ENCODE measurements at places on chromosomes 11 and 22.

DNA sequence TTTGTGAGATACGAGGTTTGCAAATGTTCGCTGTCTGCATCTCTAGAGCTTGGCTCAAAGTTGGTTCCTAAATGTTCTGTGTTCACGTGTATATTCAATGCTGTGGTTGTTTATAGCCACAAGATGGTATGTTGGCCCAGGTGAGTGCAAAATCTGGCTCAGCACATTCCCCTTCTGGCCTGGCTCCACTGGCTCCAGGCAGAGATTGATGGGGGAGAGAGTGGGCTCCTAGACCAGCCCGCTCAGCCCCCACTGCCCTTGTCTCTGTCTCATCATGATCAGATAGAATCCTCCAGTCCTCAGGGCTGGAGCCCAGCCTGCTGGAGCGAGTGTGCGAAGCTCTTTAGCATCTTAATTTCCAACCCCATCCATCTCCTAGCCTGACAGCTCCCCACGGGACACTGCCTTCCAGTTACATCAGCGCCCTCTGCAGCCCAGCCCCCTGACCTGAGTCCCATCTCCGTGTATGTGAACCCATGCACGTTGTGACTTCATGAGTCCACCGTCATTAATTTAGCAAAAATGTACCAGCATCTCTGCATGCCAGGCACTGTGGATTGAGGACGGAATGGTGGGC lies 2.0 kb downstream of the P2RX3 start:
- DNase-seq, result no peak

- DNase-seq, result no peak
These were observed 229.9 kb upstream of the ANO5 start for GRCh38 chr11:21963013-21963412.

GRCh38 chr11:92461447-92461846 lies 236.8 kb downstream of the FAT3 start:
- DNase-seq, result no peak

DNA sequence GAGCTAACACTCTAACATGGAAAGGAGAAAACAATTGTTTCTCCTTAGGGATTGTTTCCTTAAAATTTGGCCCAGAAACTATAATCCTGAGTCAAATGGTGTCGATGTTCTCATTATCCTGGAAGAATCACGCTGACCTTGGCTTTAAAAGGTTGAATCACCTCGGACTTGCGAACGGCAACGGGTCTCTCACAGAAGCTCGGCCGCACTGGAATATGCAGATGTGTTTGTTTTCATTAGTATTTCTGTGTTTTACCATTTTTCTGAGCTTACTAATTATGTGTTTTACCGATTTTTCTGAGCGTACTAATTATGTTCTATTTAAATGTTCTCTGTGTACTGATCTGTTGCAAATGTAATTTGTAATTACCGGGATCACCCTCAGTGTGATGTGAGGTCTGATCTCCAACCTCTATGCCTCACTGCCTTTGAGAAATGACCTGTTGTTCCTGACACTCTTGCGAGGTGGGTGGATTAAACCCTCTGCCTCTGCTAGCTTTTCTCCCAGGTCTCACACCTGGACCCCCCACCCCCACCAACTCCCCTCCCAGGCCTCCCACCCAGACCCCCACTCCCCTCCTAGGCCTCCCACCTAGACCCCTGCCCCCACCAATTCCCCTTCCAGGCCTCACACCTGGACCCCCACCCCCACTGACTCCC lies 38.3 kb upstream of the BRSK2 start:
- no peak for DNase-seq

DNA sequence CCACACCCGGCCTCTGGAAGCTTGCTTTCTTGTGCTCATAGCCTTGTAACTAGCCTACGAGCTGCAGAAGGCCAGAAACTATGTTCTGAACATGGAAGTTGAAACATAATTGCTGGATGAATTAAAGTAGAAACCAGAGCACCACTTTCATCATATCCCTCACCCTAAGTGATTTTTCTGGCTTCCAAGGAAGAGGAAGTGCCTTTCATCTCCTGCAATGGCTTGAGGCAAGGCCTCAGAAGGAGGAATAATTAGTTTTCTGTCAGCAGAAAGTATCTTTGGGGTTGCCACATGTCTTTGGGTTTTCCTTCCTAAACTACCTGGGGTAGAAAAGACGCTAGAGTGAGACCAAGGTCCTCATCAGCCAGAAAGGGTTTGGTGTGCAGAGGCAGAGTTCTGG lies 14.5 kb downstream of the RPL27A start:
- DNase-seq, result no peak

- no peak for DNase-seq
These were observed 414 bp downstream of the JOSD1 start for GRCh38 chr22:38700270-38700788.

DNA sequence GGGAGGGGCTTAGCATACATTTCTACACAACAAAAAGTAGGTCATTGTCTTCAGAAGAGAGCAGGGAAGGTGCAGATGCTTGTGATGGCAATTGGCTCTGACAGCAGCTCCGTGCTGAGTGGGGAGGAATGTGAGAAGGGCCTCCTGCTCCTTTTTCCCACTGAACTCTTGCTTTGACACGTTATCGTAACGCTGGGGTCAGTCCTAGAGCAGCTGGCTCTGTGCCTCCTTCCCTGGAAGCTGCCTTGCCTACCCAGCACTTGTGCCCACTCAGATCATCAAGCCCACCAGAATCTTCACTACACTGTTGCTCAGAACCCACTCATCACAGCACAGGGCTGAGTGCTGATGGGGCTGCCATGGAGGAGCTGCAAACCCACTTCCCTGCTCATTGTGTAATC lies 14.9 kb upstream of the NAV2 start:
- no peak for DNase-seq

GRCh38 chr22:21759093-21759492 lies 23.5 kb upstream of the YPEL1 start:
- no peak for DNase-seq

- DNase-seq, result no peak
These were observed 166.2 kb downstream of the OPCML start for GRCh38 chr11:133366147-133366546.

DNA sequence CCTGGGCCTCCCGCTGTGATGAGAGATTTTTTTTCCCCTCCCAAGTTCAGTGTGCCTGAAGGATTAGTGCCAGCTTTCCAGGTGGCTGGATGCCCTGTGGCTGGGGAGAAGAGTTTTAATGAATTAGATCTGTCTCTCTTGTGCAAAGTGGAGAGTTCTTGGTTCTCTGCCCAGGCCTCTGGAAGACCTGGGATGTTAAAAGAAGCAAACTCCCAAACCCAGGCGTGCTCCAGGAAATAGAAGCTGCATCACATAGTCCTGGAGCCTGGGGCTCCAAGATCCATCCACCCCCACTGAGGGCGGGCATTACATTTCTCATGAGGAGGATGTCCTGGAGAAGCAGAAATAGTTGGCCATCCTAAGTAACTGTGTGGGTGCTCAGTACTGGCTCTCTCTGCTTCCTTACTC lies 30.6 kb downstream of the SDHAF2 start:
- DNase-seq, result no peak

GRCh38 chr11:45894555-45895247 lies 9.2 kb downstream of the MAPK8IP1 start:
- no peak for DNase-seq

DNA sequence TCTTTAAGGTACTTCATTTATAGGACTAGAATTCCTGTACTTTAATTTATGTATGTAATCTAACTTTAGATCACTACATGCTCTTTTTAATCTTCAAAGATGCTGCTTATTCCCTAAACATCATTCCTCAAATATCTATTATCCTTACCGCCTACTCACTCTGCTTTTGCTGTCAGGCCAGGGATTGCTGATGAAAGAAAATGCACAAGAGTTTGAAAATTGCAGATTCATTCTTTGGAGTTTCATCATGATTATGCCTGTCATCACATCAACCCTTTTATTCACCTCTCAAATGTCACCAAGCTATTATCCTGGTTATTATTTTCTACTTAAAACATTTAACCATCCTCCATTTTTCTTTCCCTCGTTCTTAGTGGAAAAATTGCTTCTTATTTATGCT lies 802.7 kb downstream of the METTL15 start:
- DNase-seq, result no peak

GRCh38 chr11:128290106-128290840 lies 297.1 kb downstream of the ETS1 start:
- DNase-seq, result no peak

DNA sequence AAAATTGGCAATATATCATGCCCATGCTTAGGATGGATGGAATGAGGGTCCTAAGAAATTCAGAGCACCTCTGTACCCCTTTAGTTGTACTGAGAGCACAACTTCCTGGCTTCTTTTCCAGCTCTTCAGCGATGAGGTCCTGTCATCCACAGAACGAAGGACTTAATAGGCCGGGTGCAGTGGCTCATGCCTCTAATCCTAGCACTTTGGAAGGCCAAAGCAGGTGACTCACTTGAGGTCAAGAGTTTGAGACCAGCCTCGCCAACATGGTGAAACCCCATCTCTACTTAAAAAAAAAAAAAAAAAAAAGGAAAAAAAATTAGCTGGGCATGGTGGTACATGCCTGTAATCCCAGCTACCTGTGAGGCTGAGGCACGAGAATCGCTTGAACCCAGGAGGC lies 125.3 kb upstream of the BMAL1 start:
- DNase-seq, result no peak

DNA sequence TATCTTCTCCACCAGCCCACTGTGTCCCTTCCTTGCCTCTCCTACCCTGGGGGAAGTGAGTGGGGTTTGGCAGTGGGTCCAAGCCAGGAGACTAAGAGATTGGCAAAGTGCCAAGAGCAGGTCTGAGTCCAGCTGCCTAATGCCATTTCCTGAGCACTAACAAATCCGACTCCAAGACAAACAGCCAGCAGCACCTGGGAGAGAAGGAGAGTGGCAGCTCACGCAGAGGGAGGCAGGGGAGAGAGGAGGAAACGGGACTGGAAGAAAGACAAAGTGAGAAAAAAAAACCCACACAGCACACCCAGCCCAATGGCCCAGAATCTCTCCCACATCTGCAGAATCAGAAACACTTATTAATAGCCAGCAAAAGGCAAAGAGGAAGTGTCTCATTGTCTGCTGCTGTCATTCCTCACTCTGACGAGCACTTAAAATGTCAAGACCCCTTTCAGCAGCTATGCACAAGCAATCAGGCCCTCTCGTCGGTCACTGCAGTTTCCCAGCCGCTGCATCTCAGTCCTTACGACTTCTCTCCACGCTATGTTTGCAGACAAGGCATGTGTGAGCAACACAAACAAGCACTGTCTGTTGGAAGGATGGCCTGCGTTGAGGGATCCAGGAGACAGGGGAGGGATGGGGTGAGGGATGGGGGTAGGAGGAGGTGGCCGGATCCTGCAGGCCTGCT lies 558.4 kb upstream of the CADM1 start:
- no peak for DNase-seq

DNA sequence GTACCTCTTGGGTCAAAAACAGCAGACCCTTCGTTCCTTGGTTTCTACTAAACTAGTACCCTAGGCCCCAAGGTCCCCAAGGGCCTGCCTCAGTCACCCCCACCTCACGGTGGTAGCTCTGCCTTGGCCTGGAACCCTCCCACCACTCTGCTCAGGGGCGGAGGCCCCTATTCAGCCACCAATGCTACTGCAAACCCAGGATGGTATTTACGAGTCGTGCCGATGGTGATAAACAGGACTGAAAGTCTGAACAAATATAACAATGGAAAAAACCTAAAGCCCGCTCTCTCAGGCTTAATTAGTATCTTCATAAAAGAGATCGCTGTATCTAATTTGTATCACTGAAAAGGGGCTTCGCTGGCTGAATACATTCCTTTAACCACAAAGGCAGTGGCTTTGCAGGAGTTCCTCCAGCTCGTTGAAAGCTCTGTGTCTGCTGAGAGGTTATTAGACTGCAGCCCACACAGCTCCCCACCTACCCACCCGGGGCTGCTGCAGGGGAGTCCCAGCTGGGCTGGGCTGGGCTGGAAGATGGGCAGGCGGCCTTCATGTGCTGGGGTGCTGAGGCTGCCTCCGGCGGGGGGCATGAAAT lies 15.2 kb downstream of the SHISAL1 start:
- no peak for DNase-seq

GRCh38 chr11:115363426-115363825 lies 140.8 kb downstream of the CADM1 start:
- DNase-seq, result no peak

- DNase-seq, result no peak
These were observed 24.2 kb downstream of the KREMEN1 start for GRCh38 chr22:29096736-29097669.

- no peak for DNase-seq
These were observed 69.9 kb downstream of the BCR start for GRCh38 chr22:23250056-23250784.

- no peak for DNase-seq
These were observed 17.8 kb upstream of the P2RY2 start for GRCh38 chr11:73200256-73200655.

Measured in stimulated activated CD8-positive, alpha-beta memory T cell treated with anti-CD3 and anti-CD28 coated beads, Interleukin-15, amount 100 ng/mL, for 24 hours (primary cell).